Thymus (tissue), 14 donors: ENCODE measurements at places on chromosomes 7 and 10. TPM values are rescaled to one million over a fixed set of nuclear protein-coding genes. Genes with fewer than 3 reads are reported as not detected.

- DNase-seq = no peak
- H3K27me3 ChIP-seq = no peaks in the 10 kb centered on the region
- no peaks in the 10 kb centered on the region for H3K4me1 ChIP-seq
- H3K27ac ChIP-seq = no peak overlapping the region
- peaks cover 3% of the 10 kb centered on the region for H3K36me3 ChIP-seq
These were observed 134.6 kb upstream of the TCF7L2 start for GRCh38 chr10:112815269-112816032.

- no peak overlapping the region for H3K27ac ChIP-seq
- H3K4me3 ChIP-seq = no peak overlapping the region
- no peak for DNase-seq
- H3K27me3 ChIP-seq = no peaks in the 10 kb centered on the region
These were observed 181.9 kb downstream of the DGKI start for GRCh38 chr7:137664846-137665245.

DNA sequence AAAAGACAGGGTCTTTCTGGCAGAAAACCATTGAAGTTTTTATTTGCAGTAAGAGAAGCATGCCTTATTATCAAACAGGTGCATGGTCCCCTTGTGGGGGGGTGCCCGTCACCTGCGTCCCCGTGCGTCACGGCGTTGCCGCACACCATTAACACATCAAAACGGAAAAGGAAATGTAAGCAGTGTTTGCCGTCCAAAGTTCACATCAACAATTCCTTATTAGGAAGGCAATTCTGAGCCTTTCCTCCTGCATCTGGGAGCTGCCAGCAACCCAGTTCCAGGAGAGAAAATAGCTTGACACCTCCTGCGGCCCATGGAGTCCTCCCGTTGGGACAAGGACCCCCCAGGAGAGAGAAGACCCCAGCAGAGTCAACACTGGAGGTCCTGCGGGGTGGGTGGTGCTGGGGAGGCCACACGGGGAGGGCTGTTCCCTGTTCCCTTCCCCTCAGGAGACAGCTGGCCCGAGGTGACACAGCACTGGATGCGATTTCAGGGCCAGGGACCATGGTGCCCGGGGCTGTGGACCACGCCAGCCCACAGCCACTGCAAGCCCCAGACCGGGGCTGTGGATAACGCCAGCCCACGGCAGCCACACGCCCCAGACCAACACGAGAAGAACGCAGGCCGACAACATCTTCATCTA is 39.5 kb downstream of the DIP2C start:
- DNase-seq = no peak
- no peaks in the 10 kb centered on the region for H3K4me1 ChIP-seq
- H3K4me3 ChIP-seq = no peak overlapping the region
- H3K27ac ChIP-seq = no peak overlapping the region
- no peaks in the 10 kb centered on the region for H3K36me3 ChIP-seq

GRCh38 chr7:157837047-157837446 is 500.2 kb downstream of the DNAJB6 start:
- H3K36me3 ChIP-seq = no peaks in the 10 kb centered on the region
- no peak overlapping the region for H3K4me3 ChIP-seq
- H3K4me1 ChIP-seq = no peaks in the 10 kb centered on the region
- no peak for DNase-seq

- H3K4me3 ChIP-seq = no peak overlapping the region
- H3K27me3 ChIP-seq = no peaks in the 10 kb centered on the region
- H3K36me3 ChIP-seq = no peaks in the 10 kb centered on the region
These were observed 162.8 kb upstream of the KCND2 start for GRCh38 chr7:120110169-120110568.

DNA sequence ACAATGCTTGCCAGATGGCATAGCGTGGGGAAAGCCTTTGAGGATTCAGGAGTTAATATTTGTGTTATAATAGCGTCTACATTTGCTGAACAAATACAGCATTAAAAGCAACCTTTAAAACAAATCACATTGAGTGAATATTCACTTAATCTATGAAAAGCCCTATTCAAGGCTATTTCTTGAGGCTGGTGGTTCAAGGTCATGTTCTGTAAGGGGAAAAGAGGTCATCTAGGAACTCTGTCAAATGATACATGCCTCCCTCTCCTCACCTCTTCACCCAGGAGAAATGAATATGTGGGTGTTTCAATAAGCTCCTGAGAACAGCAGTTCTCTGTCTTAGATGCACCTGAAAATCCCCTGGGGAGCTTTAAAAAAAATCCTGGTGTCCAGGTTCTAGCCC is 303.0 kb downstream of the ELMO1 start:
- no peak overlapping the region for H3K27ac ChIP-seq
- H3K36me3 ChIP-seq = no peaks in the 10 kb centered on the region
- no peak for DNase-seq
- H3K27me3 ChIP-seq = no peaks in the 10 kb centered on the region

ITPRID1 gene
- 0.05 TPM for total RNA-seq

CTAGE15 gene
- 0.24 TPM for total RNA-seq

PRSS1 gene
- total RNA-seq = 0.76 TPM

FAM237B gene
- not detected for total RNA-seq

PTPRN2 gene
- 1.7 TPM for total RNA-seq

METTL27 gene
- total RNA-seq = 2.2 TPM
